ENCODE measurements at places on chromosomes 13 and 19.

DNA sequence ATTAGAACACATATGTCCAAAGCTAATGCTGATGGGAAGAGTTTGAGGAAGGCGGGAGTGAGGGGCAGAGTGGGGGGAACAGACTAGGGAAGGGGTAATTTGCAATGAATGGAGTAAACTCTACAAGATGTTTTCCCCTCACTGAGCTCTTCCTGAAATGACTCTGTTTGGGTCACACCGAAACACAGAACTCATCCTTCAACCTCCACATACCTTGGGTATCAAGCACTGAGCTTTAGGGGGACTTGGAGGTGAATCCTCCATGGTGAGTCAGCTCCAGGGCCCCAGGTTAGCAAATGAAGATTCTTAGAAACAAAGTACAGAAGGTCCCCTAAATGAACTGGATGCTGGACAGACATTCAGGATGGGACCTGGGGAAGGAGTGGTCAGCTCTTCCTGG lies 1.3 kb upstream of the SIGLEC10 start:
- DNase-seq: no peak

DNA sequence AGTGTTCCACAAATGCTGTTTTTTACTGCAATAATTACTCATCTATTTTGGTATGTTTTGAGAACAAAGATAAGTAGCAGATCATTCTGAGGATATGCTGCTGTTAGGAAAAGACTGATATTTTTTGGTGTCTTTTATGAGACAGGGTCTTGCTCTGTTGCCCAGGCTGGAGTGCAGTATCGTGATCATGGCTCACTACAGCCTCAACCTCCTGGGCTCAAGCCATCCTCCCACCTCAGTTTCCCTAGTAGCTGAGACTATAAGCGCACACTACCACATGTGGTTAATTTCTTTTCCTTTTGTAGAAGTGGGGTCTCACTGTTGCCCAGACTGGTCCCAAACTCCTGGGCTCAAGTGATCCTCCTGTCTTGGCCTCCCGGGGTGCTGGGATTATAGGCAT lies 9.5 kb downstream of the LSM4 start:
- no peak for DNase-seq

- DNase-seq: no peak
These were observed 188.1 kb downstream of the NHLRC3 start for GRCh38 chr13:39226359-39226758.

DNA sequence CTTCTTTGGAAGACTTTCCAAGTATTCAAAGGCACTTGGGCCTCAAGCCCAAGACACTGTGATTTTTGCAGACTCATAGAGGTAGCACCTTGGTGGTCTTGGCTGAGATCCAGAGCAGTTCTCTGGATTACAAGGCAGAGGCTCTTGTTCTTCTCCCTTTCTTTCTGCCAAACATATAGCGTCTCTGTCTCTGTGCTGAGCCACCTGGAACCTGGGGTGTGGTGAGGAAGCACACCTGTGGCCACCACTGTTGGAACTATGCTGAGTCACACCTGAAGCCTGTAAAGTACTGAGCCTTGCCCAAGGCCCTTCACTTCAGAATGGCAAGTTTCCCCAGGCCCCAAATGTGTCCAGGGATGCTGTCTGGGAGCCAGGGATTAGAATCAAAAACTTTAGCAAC lies 127.5 kb downstream of the FREM2 start:
- DNase-seq: no peak

GRCh38 chr13:109361562-109362289 lies 424.7 kb downstream of the IRS2 start:
- DNase-seq: no peak

DNA sequence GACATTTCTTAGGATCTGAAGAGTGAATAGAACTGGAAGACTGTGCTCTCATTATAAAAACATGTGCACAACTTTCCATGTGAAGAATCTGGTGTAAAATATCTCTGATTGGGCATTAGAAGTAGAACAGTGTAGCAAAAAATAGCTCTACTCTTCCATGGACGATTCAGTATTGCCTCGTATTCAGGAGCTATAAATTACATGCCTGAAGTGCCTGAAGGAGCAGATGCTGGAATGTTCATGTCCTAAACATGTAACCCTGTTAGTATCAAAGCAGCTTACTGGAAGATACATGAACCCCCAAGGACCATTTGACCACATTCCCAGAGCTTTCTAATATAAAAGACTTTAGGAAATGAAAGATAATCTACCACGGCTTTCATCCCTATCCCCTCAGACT lies 528.9 kb downstream of the DACH1 start:
- no peak for DNase-seq

- peak; percentile 18 for DNase-seq
These were observed 140.4 kb downstream of the TEX29 start for GRCh38 chr13:111460548-111461444.

DNA sequence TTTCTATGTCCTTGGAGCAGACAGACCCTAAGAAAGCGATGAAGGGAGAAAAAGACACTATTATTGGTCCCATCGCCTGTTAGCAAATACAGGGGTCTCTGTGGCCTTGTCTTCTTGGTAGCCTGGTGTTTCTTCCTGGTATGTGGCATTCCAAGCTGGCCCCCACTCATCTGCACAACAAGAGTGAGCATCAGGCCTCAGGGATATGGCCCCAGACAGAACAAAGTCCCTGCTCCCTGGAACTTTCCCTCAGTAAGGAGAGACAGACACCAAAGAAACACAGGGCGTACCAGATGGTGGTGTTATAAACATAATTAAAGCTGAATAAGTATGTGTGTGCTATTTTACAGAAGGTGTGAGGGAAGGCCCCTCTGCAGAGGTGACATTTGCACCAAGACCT lies 48.2 kb upstream of the KPNA3 start:
- DNase-seq: no peak

DNA sequence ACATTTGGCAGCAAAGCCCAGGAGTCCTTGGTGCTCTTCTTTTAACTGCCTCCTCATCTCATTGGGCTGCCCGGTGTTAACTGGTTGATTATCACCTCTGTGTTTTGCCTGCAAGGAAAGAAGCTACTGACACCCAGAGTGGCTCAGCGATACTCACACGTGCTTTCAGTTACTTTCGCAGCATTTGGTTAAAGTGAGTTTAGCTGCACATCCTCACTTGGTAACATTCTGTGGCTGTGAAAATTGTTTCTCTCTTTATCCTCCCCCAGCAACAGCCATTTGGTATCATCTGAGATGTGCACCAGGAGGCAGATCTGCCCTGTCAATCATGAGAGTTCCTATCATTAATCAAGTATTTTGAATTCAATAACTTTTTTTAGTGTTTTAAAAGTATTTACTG lies 44.6 kb upstream of the GPR183 start:
- DNase-seq: no peak
